ENCODE measurements at places on chromosomes 5 and 9. TPM values are rescaled to one million over a fixed set of nuclear protein-coding genes. Genes with fewer than 3 reads are reported as not detected.

The GRM6 gene
- total RNA-seq: not detected

The BAG1 gene
- total RNA-seq: 159 TPM

The TCF7 gene
- 1.5 TPM for total RNA-seq

The PDGFRB gene
- 24.5 TPM for total RNA-seq

The FOXD4L6 gene
- not detected for total RNA-seq

The GABRA6 gene
- not detected for total RNA-seq

The GARIN3 gene
- not detected for total RNA-seq

The AK8 gene
- total RNA-seq: not detected

The SOX30 gene
- total RNA-seq: 0.14 TPM

The DAPK1 gene
- total RNA-seq: 4.7 TPM

The SPRY4 gene
- total RNA-seq: 7.9 TPM

The MED27 gene
- 13.9 TPM for total RNA-seq

The SPATA31E1 gene
- total RNA-seq: not detected

The CAMSAP1 gene
- total RNA-seq: 16.4 TPM

The VDAC1 gene
- 456 TPM for total RNA-seq

The SPATA24 gene
- total RNA-seq: 15.6 TPM

The FOXD4L5 gene
- total RNA-seq: not detected

The SHOC1 gene
- not detected for total RNA-seq

The ISCA1 gene
- total RNA-seq: 50.7 TPM

The FAM221B gene
- total RNA-seq: not detected

The ZNF483 gene
- 2.7 TPM for total RNA-seq

The GPX8 gene
- 10.4 TPM for total RNA-seq

The TLX3 gene
- not detected for total RNA-seq

The GRXCR2 gene
- total RNA-seq: 14.0 TPM

The LIFR gene
- 58.8 TPM for total RNA-seq

The PCDHA13 gene
- total RNA-seq: not detected

The CATSPER3 gene
- total RNA-seq: 0.55 TPM

The MOB3B gene
- total RNA-seq: 1.4 TPM

The FAM120AOS gene
- total RNA-seq: 34.7 TPM

The EQTN gene
- total RNA-seq: not detected

The RPP25L gene
- 39.2 TPM for total RNA-seq

The PCDHB8 gene
- total RNA-seq: 2.2 TPM

The PCDHGA3 gene
- 10.0 TPM for total RNA-seq

The NTNG2 gene
- total RNA-seq: 2.3 TPM

The SARDH gene
- 1.3 TPM for total RNA-seq
